OCI-LY7 (cell line): ENCODE measurements at places on chromosomes 3 and 15.

DNA sequence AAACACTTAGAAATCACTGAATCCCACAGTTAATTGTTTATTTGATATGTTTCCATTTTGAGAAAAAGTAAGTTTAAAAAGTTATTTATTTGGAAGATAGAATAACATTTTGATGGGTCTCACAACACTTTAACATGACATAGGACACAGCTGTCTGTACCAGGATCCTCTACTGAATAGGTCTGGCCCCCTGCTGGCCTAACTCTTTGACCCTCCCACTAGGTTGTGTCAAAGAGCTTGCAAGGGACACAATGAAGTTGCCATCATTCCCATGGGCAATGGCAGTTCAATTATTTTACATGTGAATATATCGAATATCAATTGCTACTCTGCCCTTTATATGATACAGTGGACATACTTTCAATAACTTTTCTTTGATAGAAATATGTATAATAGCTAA lies 138.9 kb downstream of the EPHA3 start:
- no peak for DNase-seq

- no peak for DNase-seq
Observed at GRCh38 chr15:68347392-68347791, 69.8 kb downstream of the FEM1B start.

GRCh38 chr15:63146684-63147083 lies 10.6 kb downstream of the RPS27L start:
- DNase-seq = no peak

- no peak for DNase-seq
Observed at GRCh38 chr15:52689562-52689961, 10.4 kb upstream of the ATOSA start.

DNA sequence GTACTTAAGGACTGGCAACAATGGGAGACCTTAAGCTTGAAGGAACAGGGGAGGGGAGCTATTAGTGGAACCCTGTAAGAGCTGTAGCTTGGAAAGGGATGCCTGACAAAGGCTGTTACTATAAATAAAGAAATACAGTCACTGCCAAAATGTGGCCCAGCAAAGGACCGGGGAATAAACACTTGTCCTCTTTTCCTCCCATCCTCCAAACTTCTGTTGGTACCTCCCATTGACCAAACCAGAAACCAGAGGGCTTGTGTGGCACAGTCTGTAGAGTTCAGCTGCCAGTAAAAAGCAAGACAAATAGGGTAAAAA lies 25.1 kb upstream of the TCF12 start:
- no peak for DNase-seq

GRCh38 chr3:97201814-97202213 lies 387.4 kb downstream of the EPHA6 start:
- no peak for DNase-seq

DNA sequence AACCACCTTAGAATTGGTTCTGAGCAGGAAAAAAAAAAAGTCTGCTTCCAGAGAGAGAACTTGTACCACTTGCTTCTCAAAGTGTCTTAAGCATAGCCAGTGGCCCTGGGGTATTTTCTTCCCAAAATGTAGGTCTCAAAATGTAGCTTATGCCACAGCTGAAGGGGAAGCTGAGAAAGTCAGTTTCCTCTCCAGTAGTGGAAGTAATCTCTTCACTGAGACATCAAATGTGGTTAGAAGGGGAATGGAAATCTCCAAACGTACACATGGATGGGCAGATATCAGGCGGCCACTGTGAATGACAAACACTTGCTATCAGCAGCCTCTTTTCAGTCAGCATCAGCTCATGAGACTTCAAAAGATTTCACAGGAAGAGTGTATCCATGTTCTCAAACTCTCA lies 841.2 kb downstream of the TUSC7 start:
- DNase-seq = no peak
